ENCODE measurements at places on chromosomes 4 and X. TPM values are rescaled to one million over a fixed set of nuclear protein-coding genes. Genes with fewer than 3 reads are reported as not detected.

DNA sequence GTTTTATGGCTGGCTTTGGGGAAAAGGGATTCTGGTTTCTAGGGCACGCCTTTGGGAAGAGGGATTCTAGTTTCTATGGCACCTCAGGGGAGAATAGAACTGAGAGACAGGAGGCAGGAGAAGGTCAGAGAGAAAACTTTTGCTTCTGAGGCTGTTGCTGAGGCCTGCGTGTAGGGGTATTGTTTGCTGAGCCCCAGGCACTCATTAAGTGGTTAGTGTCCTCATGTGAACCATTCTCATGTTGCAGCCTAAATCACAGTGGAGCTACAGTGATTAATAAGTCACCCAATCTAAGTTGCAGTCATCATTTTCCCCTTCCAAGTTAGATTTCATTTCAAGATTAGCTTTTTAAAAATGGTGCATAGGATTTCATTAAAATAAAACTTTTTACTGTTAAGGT, 29.0 kb downstream of the VCX3A start:
- no peak overlapping the region for H3K27ac ChIP-seq
- no peak overlapping the region for H3K4me3 ChIP-seq
- DNase-seq: no peak
- H3K4me1 ChIP-seq: no peaks in the 10 kb centered on the region
- H3K27me3 ChIP-seq: no peaks in the 10 kb centered on the region
- H3K36me3 ChIP-seq: no peaks in the 10 kb centered on the region

DNA sequence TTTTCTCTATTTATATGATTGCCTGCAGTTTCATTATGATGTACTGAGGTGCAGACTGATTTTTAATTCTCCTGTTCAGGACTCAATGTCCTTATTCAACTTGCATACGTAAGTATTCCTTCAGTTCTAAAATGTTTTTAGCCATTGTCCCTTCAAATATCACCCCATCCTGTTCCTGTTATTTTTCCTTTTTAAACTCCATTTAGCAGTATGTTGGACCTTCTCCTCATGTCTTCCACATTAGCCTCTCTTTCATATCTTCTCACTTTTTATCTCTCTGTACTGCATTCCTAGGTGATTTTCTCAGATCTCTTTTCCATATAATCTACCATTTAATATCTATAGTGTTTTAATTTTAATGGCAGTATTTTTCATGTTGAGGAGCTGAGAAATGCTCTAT, 317.7 kb downstream of the NR3C2 start:
- no peak for DNase-seq
- no peak overlapping the region for H3K4me3 ChIP-seq
- H3K36me3 ChIP-seq: no peaks in the 10 kb centered on the region
- no peaks in the 10 kb centered on the region for H3K4me1 ChIP-seq
- no peak overlapping the region for H3K27ac ChIP-seq
- H3K27me3 ChIP-seq: no peaks in the 10 kb centered on the region

DNA sequence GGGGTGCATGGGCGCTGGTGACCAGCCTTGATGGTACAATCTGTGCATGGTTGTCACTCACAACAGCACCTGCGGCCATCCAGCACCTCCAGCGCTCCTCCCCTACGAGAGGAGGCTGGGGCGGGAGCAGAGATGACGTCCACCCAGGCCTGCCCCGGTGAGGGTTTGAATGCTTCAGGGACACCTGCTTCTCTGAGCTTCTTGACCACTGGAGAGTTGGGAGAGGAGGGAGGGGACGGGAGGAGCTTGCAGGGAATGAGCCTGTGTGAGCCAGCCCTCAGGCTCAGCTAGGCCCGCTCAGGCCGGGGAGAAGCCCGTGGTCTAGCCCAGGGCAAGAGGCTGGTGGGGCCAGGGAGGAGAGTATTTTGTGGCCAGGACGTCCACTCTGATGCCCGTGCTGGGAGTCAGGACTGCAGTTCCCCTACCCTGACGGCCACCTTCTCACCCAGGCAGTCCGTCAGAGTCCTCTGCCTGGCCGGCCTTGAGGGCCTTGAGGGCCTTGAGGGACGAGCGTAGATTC, 59.2 kb downstream of the CPZ start:
- no peaks in the 10 kb centered on the region for H3K27me3 ChIP-seq
- DNase-seq: no peak
- H3K4me1 ChIP-seq: no peaks in the 10 kb centered on the region
- H3K27ac ChIP-seq: no peak overlapping the region
- H3K4me3 ChIP-seq: no peak overlapping the region
- no peaks in the 10 kb centered on the region for H3K36me3 ChIP-seq

- no peaks in the 10 kb centered on the region for H3K36me3 ChIP-seq
- no peak overlapping the region for H3K27ac ChIP-seq
- no peak for DNase-seq
- H3K4me1 ChIP-seq: no peaks in the 10 kb centered on the region
- H3K4me3 ChIP-seq: no peak overlapping the region
These were observed 155.6 kb downstream of the BMPR1B start for GRCh38 chr4:94913316-94913715.

DNA sequence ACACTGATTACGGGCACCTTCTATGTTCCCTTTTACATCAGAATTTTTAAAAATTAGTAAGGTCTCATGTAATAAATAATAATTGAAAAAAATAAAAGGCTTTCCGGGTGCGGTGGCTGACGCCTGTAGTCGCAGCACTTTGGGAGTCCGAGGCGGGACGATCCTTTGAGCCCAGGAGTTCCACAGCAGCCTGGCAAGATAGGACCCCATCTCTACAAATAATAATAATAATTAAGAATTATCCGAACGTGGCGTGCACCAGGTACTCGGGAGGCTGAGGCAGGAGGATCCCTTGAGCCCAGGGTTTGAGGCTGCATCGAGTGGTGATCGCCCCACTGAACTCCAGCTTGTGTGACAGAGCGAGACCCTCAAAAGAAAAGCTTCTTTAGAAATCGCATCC, 771 bp upstream of the LAMTOR3 start:
- H3K27ac ChIP-seq: no peak overlapping the region
- H3K27me3 ChIP-seq: no peaks in the 10 kb centered on the region
- no peaks in the 10 kb centered on the region for H3K36me3 ChIP-seq
- H3K4me3 ChIP-seq: peak overlapping the region; percentile 71
- DNase-seq: peak; percentile 30

GRCh38 chr4:1539859-1540600, 133.8 kb upstream of the NKX1-1 start:
- H3K4me3 ChIP-seq: no peak overlapping the region
- H3K4me1 ChIP-seq: no peaks in the 10 kb centered on the region
- no peaks in the 10 kb centered on the region for H3K27me3 ChIP-seq
- no peak for DNase-seq
- H3K27ac ChIP-seq: no peak overlapping the region
- H3K36me3 ChIP-seq: no peaks in the 10 kb centered on the region

DNA sequence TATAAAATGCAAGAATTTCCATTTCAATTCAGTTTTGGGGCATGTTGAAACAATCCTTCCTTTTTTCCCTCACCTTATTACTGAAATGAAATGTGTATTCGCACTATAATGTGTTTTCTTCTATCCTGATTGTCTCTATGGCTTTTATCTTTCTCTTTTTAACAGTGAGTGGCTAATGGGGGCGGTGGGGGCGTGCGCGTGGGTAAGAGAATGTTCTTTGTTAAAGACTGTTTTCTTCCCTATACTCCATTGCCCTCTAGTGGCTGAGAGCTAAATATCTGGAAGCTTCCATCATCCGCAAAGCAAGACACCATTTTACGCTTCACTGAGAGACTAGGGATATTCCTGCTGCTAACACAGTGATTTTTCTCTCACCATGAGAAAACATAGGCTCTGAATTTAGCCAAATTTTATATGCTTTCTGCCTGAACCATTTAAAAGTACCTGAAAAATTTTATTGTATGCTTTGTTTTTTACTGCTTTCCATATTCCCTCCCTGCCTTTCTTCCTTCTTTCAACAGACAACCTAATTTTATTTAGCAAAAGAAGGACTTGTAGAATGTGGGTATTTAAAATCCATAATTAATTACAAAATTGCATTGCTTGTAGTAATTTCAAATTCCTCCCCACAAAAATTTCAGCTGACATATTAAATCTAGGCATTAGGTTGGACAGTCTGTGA, 194.0 kb downstream of the GASK1B start:
- H3K36me3 ChIP-seq: no peaks in the 10 kb centered on the region
- no peak overlapping the region for H3K27ac ChIP-seq
- no peaks in the 10 kb centered on the region for H3K4me1 ChIP-seq
- H3K27me3 ChIP-seq: no peaks in the 10 kb centered on the region
- no peak overlapping the region for H3K4me3 ChIP-seq

DNA sequence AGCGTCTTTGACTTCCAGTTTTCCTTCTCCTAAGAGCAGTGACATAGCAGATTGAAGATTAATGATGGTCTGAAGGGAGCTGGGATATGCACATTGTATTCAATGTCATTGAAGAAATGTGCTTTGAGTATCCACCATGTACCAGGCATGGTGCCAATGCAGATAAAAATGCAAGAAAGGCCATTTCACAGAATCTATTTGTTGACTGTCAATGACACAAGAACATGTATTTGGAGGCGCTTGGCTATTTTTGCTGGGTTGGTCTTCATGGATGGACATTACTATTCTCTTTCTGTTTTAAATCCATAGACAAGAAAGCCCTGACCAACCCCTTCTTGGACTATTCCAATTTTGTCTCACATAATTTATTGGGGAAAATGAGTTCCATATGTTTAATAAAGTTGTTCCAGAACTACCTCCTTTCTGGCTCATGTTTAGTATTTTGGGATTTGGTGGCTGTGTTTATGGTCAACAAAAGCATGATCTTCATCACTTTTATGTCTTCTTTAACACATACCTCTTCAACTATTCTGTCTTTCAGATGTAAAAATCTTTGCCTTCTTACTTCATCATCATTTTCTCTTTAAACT, 174.5 kb downstream of the CPE start:
- H3K27me3 ChIP-seq: no peaks in the 10 kb centered on the region
- DNase-seq: no peak
- H3K4me1 ChIP-seq: no peaks in the 10 kb centered on the region
- no peaks in the 10 kb centered on the region for H3K36me3 ChIP-seq
- H3K4me3 ChIP-seq: no peak overlapping the region

DNA sequence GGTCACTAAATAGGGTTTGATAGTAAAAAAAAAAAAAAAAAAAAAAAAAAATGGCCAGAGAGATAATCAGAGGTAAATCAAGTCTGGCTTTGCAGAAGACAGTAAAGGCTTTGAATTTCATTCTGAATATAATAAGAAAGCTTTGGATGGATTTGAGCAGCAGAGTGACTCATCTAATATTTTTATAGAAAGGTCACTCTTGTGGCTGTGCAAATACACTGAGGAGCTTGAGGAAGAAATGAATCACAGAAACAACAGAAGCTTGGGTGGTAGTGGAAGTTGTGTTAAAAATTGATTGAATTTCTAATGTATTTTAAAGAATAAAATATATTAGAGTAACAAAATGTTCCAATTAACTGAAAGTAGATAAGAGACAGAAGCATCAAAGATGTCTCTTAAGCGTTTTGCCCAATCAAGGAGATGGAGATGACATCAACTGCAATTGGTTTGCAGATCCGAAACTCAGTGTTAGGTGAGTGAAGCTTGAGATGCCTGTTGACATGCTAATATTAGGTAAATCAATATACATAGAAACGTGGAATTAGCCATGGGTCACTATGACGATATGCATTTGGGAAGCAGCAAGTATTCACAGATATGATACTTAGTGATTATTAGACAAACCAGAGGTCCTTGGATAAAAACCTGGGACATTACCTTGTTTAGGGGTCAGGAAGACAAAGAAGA, 280.5 kb downstream of the GPM6A start:
- H3K27ac ChIP-seq: no peak overlapping the region
- no peaks in the 10 kb centered on the region for H3K4me1 ChIP-seq
- no peaks in the 10 kb centered on the region for H3K36me3 ChIP-seq
- DNase-seq: no peak
- H3K4me3 ChIP-seq: no peak overlapping the region

GRCh38 chr4:85889314-85889713, 414.4 kb downstream of the ARHGAP24 start:
- H3K4me3 ChIP-seq: no peak overlapping the region
- H3K4me1 ChIP-seq: no peaks in the 10 kb centered on the region
- DNase-seq: no peak

CXCL3 gene
- 1.4 TPM for total RNA-seq

XK gene
- 0.40 TPM for total RNA-seq

STBD1 gene
- total RNA-seq: 4.6 TPM

- no peak overlapping the region for H3K4me3 ChIP-seq
- DNase-seq: no peak
- H3K27me3 ChIP-seq: no peaks in the 10 kb centered on the region
- H3K36me3 ChIP-seq: no peaks in the 10 kb centered on the region
- H3K27ac ChIP-seq: no peak overlapping the region
These were observed 16.2 kb upstream of the S100G start for GRCh38 chrX:16633754-16634153.

DNA sequence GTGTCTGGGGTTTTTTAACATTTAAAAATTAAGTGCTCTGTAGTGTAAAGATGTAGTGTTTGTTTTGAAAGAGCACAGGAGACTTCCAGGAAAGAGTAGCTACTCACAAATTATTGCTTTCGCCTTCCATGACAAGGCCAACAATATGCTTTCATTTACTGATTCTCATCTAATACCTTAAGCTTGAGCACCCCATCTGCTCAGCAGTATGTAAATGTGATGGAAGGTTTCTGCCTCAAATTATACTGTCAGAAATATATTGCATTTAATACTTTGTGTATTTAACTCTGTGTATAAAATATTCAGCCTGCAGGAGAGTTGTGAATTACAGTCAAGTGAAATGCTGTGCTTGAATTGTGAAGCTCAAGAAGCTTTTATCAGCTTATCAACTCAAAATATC, 296.3 kb upstream of the ATOH1 start:
- no peaks in the 10 kb centered on the region for H3K27me3 ChIP-seq
- no peaks in the 10 kb centered on the region for H3K36me3 ChIP-seq
- no peak for DNase-seq
- no peak overlapping the region for H3K4me3 ChIP-seq
- H3K4me1 ChIP-seq: no peaks in the 10 kb centered on the region

DNA sequence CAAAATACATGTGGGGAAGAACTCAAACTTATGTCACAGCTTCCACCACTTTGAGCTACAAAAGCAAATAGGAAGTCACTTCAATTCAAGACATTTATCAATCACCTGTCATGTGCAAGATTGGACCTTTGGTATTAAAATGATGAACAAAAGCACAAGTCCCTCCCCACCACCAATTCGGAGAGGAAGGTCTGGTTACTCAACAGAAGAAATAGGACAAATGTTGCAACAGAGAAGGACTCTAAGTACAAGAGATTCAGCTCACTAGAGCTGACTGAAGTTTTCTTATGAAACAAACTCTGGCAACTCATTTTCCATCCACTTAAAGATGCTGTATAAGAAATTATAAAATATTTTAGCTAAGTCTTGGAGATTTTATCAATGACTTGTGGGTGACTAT, 16.0 kb upstream of the MMRN1 start:
- DNase-seq: no peak
- no peaks in the 10 kb centered on the region for H3K27me3 ChIP-seq
- no peaks in the 10 kb centered on the region for H3K36me3 ChIP-seq
- no peak overlapping the region for H3K27ac ChIP-seq

XKRX gene
- total RNA-seq: 0.20 TPM

MTHFD2L gene
- total RNA-seq: 15.6 TPM

RIPPLY1 gene
- total RNA-seq: not detected

GRCh38 chr4:55491486-55491885, 55.2 kb downstream of the CLOCK start:
- H3K4me3 ChIP-seq: no peak overlapping the region
- no peaks in the 10 kb centered on the region for H3K36me3 ChIP-seq
- H3K27ac ChIP-seq: no peak overlapping the region
- H3K4me1 ChIP-seq: no peaks in the 10 kb centered on the region
- H3K27me3 ChIP-seq: no peaks in the 10 kb centered on the region

OSTC gene
- 61.7 TPM for total RNA-seq

All from ovary (tissue), 10 donors.